LHCN-M2 (cell line): ENCODE measurements at places on chromosomes 11 and 22.

- no peak for DNase-seq
Observed at GRCh38 chr22:36833073-36833472, 16.2 kb upstream of the PVALB start.

DNA sequence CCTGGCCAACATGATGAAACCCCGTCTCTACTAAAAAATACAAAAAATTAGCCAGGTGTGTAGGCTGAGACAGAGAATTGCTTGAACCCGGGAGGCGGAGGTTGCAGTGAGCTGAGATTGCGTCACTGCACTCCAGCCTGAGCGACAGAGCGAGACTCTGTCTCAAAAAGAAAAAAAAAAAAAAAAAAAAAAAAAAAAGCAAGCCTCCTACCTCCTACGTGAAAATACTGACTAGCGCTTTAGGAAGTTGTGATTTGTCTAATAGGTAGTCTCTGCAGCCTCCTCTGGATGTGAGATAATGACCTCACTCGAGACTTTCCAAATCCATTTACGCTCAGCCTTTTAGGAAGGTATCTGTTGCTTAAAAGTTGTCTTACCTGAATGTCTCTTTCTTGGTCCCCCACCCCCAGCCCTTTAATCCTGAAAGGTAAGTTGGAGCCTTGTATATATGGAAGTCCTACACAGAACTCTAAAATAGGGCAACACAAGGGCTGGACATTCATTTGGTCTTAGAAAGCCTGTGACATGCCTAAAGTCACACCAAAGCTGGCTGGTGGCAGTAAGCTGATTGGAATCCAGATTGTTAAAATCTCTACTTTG is 5.5 kb downstream of the SEPTIN3 start:
- no peak for DNase-seq

DNA sequence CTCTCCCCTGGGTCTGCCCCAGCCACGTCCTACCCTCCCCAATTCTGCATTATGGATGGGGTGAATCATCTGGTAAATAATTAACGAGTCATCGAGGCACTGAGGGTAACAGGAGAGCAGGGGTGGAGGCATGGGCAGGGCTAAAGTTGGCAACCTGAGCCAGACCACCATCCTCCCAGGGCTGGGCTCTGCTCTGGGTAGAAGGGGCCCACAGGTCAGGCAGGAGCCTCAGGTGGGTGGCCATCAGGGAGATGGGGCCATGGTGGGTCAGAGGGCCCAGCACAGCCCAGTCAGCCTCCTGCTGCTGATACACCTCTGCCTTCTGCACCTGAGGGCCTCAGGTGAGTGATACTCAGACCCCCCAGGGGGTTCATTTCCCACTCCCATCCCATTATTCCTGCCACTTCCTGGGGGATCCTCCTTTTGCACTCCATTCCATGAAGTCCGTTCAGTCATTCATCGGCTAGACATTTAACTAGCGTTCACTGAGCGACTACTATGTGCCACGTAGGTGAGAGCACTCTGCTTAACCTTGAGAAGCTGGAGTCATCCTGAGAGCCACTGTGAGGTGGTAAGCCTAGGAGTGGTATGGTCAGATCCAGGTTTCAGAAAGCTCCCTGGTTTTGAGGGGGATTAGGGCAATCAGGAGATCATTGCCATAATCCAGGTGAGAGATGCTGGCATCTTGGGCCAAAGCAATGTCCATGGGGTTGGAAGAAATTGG is at the start of gene VSIG10L2:
VSIG10L2 (plus strand) TSS at position 248 of the 724 bp plus-strand sequence; CDS start at position 260, 12 bp downstream.
- no peak for DNase-seq

GRCh38 chr11:130523609-130524008 is 75.2 kb downstream of the ADAMTS15 start:
- peak; percentile 62 for DNase-seq

- peak; percentile 35 for DNase-seq
Observed at GRCh38 chr11:125871391-125872137, 15.9 kb upstream of the HYLS1 start.

GRCh38 chr11:1084561-1085439 is 10.1 kb downstream of the MUC2 start:
- no peak for DNase-seq

DNA sequence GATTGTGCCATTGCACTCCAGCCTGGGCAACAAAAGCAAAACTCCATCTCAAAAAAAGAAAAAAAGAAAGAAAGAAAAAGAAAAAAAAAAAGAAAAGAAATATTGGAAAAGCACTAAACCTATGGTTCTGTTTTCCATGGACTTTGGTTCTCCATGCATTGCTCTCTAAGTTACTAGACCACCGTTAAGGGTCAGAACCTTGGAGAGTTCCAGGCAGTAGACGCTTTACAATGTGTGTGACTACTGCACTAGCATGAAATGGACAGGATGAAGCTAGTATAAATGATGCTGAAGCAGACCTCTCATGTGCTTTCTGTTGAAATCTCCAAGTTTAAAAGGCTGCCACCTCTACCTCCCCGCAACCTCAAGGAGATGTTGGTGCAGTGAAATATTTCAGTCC is 63.5 kb downstream of the SIK2 start:
- peak; percentile 44 for DNase-seq

GRCh38 chr11:96303980-96304379 is 39.0 kb downstream of the MAML2 start:
- no peak for DNase-seq

DNA sequence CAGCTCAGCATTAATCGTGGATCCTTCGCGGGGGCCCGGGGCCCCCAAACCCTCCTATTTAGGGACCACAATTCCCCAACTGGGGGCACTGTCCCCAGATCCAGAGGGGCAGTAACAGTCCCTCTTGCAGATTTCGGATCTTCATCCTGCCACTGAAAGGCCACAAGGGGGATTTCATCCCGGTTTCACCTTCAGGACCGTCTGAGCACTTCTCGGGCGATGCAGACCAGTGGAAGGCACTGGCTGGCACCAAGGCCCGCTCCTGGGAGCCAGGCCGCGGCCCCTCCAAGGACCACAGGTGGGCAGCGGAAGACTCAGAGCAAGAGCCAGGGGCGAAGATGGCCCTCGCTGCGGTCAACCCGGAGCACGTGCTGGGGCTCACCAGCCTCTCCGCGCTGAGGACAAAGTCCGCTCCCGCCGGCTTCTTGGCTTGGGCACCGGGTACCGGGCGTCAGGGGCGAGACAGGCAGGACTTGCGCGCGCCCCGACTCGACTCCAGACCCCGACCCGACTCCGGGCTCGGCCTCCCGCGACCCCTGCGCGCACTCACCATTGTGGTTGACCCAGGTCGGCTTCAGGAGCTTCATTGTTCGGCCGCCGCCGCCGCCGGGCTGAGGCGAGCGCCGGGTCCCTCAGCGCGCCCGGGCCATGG is 517 bp downstream of the HIRA start:
- DNase-seq, result peak; percentile 31

GRCh38 chr11:67542169-67542568 is 18.9 kb upstream of the CABP2 start:
- DNase-seq, result no peak

GRCh38 chr11:128868841-128869671 is 2.0 kb upstream of the KCNJ1 start:
- DNase-seq, result no peak

GRCh38 chr11:40287916-40288803 is 1171.3 kb downstream of the LRRC4C start:
- DNase-seq, result no peak

- peak; percentile 29 for DNase-seq
Observed at GRCh38 chr11:82906236-82906635, 4.7 kb downstream of the DDIAS start.

GRCh38 chr22:23088199-23088604 is 17.9 kb downstream of the GNAZ start:
- DNase-seq, result no peak

DNA sequence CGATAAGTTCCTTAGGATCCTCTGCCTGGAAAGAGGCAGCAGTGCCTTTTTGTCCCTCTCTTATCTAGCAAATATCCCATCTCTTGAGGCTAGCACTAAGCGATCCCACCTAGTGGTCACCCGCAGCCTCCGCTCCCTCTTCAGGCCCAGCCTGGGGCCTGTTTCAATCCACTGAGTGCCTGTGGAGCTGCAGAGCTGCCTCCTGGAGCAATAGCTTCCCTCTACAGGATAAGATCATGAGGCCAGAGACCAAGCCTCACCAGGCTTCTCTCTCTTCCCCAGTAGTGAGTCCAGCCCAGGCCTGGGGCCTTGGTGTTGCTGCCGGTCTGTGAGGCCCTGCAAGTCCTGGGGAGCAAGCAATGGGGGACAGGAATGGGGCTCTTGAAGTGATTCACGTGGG is 65.8 kb downstream of the SLC22A12 start:
- no peak for DNase-seq

- DNase-seq, result no peak
Observed at GRCh38 chr11:107293677-107294344, 163.8 kb downstream of the CWF19L2 start.

DNA sequence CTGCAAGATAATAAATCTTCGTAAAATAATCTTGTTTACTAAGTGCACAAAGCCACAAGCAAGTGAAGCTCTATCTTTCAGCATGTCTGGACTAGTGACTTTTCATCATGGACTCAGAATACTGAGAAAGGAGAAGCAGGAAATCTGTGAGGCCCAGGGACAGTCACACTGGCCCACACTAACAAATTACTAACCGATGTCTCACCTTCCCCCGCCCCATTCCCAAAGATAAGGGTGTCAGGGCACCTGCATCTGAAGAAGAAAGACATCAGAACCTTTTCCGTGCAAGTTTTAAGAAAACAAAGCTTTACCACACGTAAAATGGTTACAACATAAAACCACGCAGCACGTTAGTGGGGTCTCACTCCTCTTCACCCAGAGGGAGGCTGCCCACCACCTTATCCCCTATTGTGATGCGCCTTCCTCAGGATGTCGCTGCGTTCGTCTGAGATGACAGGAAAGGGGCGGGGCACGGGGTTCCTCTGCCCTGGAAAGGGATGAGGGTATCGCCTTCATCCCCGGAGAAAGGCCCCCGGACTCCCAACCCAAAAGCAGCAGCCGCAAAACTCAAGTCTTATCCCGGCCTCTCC is 616 bp downstream of the BTBD10 start:
- peak; percentile 34 for DNase-seq

- no peak for DNase-seq
Observed at GRCh38 chr22:41544671-41545476, 604 bp upstream of the POLR3H start.

DNA sequence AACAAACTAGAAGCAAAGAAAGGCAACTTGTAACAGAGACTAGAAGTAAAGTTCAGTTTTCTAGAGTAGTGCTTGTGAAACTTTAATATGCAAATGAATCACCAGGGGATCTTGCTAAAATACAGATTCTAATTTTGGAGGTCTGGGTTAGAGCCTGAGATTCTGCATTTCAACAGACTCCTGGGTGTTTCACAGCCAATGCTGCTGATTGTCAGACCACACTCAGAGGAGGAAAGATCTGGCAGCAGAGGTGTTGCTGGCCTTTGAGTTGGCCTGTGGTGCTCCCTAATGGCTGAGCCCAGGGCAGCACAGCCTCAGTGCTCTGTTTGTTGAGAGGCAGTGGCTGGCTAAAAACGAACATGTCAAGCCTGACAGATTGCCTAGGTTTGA is 5.4 kb downstream of the CRY2 start:
- no peak for DNase-seq

- DNase-seq, result no peak
Observed at GRCh38 chr11:2926611-2927051, 2.6 kb downstream of the PHLDA2 start.

DNA sequence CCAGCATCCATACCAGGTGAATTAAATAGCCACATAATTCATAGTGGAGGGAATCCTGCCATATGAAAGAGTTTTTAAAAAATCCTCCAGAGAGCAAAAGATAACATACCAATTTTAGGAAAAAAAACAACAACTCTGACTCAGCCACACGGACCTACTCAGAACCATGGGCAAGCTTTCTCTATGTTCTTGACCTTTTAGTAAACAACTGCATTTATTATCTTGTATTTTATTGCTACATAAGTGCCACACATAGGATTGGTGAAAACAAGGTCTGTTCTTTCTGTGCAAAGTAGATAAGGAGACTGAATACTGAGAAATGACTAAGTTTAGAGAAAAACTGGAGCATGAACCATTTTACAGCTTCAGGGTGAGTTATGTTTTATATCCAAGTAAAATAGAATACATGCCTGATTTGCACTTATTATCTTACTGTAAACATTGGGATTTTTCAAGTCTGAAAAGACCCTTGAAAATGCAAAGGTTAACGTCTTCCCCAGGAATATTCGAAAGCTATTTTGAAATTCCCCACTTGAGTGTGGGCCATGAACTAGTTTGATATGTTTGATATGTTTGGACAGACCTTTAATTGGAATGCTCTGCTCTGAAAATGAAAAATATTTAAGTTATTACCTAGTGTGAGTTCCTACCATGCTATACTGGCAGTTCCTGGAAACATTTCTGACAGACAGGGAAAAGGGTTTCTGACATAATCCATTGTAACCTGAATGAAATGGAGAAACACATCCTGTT is 89.5 kb upstream of the DDI1 start:
- DNase-seq, result no peak

DNA sequence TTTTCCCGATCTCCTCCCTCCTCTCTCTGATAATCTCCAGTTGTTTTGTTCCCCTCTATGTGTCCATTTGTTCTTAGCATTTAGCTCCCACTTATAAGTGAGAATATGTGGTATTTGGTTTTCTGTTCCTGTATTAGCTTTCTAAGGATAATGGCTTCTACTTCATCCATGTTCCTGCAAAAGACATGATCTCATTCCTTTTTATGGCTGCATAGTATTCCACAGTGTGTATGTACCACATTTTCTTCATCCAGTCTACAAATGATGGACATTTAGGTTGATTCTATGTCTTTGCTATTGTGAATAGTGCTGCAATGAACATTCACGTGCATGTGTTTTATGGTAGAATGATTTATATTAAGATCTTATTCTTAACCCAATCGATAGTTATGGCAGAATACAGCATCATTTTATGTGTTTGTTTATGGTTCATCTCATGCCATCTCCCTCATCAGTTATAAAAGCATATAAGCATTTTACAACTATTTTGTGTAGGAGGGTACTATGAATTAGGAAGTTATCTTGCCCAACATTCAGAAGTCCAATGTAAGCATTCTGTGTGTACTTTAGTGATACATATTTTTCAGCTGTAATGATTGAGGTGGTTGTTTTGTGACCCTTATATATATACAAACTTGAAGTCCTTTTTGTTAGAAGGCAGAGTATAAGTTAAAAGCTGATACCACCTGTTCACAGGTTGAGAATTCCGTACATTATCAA is 3.2 kb downstream of the MS4A3 start:
- DNase-seq, result no peak

DNA sequence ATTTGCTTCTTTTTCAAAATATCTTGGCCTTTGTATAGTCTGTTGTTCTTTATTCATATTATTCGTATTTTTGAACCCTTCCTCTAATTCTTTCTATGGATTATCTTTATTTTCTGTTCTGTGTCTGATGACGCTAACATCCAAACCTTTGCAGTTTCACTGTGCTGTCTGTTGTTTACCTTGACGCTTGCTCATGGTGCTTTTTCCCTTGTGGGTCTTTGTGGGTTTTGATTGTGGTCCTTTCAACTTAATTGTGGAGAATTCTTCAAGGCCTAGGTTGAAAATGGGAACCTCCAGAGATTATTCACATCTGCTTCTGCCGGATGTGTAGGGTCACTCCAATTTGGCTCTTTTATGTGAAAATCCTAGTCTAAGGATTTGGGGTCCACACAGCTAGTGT is 34.6 kb downstream of the PARVG start:
- DNase-seq, result peak; percentile 7
